ENCODE measurements at places on chromosomes 13 and 19.

- H3K27ac ChIP-seq: no peak overlapping the region
- no peak for DNase-seq
- H3K27me3 ChIP-seq: no peaks in the 10 kb centered on the region
- no peaks in the 10 kb centered on the region for H3K36me3 ChIP-seq
- H3K4me3 ChIP-seq: no peak overlapping the region
These were observed 61.6 kb upstream of the GPR12 start for GRCh38 chr13:26822146-26822545.

- no peaks in the 10 kb centered on the region for H3K36me3 ChIP-seq
- DNase-seq: peak; percentile 6
- H3K27ac ChIP-seq: no peak overlapping the region
- H3K4me1 ChIP-seq: no peaks in the 10 kb centered on the region
- no peaks in the 10 kb centered on the region for H3K27me3 ChIP-seq
These were observed 156.9 kb upstream of the TSHZ3 start for GRCh38 chr19:31506102-31506501.

GRCh38 chr13:41520660-41521630 is 63.6 kb downstream of the RGCC start:
- no peak overlapping the region for H3K4me3 ChIP-seq
- no peak overlapping the region for H3K27ac ChIP-seq
- H3K36me3 ChIP-seq: no peaks in the 10 kb centered on the region
- DNase-seq: no peak
- H3K4me1 ChIP-seq: no peaks in the 10 kb centered on the region

- no peak overlapping the region for H3K4me3 ChIP-seq
- no peaks in the 10 kb centered on the region for H3K36me3 ChIP-seq
- H3K27ac ChIP-seq: peak overlapping the region; percentile 95
- H3K4me1 ChIP-seq: peaks cover 18% of the 10 kb centered on the region
- no peaks in the 10 kb centered on the region for H3K27me3 ChIP-seq
These were observed 63.4 kb downstream of the EFNB2 start for GRCh38 chr13:106471957-106472543.

DNA sequence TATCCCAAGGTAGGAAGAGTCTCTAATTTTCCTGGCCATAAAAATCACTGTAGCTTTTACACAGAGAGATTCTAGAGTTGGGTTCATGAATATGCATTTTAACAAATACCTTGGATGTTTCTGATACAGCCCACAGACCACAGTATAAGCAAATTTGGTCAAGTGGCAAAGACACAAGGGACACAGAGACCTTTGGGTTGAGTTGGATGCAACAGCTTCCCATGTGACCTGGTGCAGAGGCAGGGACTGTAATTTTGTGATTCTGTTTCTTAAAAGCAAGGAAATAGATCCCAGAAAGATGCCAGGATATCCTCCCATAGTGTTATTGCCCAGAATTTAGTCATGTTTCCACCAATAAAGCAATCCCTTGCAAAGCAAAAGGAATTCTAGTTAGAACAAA is 27.0 kb downstream of the FPR3 start:
- H3K4me1 ChIP-seq: no peaks in the 10 kb centered on the region
- no peak for DNase-seq
- H3K27me3 ChIP-seq: no peaks in the 10 kb centered on the region
- H3K27ac ChIP-seq: no peak overlapping the region
- no peak overlapping the region for H3K4me3 ChIP-seq
- H3K36me3 ChIP-seq: no peaks in the 10 kb centered on the region

DNA sequence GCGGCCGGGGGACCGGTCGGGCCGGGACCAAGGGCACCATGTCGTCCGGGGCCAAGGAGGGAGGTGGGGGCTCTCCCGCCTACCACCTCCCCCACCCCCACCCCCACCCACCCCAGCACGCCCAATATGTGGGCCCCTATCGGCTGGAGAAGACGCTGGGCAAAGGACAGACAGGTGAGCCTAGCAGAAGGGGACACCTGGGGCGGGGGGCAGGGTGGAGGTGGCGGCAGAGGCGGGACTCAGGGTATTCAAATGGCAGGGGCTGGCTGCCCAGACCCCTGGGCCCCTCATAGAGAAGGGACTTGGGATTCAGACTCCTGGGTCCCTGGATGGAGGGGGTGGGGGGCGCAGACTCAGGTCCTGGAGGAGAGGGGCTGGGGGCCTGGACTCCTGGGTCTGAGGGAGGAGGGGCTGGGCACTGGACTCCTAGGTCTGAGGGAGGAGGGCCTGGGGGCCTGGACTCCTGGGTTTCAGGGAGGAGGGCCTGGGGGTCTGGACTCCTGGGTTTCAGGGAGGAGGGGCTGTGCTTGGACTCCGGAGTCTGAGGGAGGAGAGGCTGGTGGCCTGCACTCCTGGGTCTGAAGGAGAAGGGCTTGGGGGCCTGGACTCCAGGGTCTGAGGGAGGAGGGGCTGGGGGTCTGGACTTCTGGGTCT is 735 bp downstream of the BRSK1 start:
- H3K36me3 ChIP-seq: no peaks in the 10 kb centered on the region
- H3K27ac ChIP-seq: peak overlapping the region; percentile 44
- DNase-seq: no peak
- peak overlapping the region; percentile 43 for H3K4me3 ChIP-seq

DNA sequence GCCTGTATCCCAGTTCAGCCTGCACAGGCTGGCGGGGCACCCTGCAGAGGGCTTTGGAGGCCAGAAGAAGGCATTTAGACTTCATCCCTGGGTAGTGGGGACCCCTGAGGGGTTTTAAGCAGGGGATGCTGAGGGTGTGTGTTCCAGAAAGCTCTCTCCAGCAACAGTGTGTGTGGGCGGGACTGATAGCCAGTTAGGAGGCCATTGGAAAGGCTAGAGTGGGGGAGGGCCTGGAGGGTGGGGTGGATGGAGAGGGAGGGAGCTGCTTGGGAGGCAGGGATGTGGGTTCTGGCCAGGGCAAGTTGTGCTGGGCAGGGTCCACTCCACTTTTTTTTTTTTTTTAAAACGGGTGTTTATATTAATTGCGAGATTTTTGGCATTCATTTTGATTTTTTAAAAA is 28.3 kb downstream of the LYL1 start:
- H3K36me3 ChIP-seq: peaks cover 10% of the 10 kb centered on the region
- H3K4me1 ChIP-seq: no peaks in the 10 kb centered on the region
- H3K27ac ChIP-seq: no peak overlapping the region

GRCh38 chr19:1748873-1749341 is 4.4 kb upstream of the ONECUT3 start:
- no peaks in the 10 kb centered on the region for H3K36me3 ChIP-seq
- H3K4me3 ChIP-seq: no peak overlapping the region
- peaks cover 19% of the 10 kb centered on the region for H3K4me1 ChIP-seq
- H3K27me3 ChIP-seq: peaks cover 56% of the 10 kb centered on the region

- H3K4me1 ChIP-seq: no peaks in the 10 kb centered on the region
- no peak overlapping the region for H3K27ac ChIP-seq
These were observed 22.7 kb upstream of the MAB21L1 start for GRCh38 chr13:35499196-35499662.

GRCh38 chr19:12628040-12629022 is 17.6 kb downstream of the ZNF791 start:
- H3K4me3 ChIP-seq: no peak overlapping the region
- no peak overlapping the region for H3K27ac ChIP-seq
- peaks cover 73% of the 10 kb centered on the region for H3K36me3 ChIP-seq
- H3K27me3 ChIP-seq: no peaks in the 10 kb centered on the region

GRCh38 chr13:30464496-30465342 is 1.0 kb downstream of the HMGB1 start:
- peak overlapping the region; percentile 53 for H3K4me3 ChIP-seq
- H3K27me3 ChIP-seq: no peaks in the 10 kb centered on the region
- no peak for DNase-seq
- H3K4me1 ChIP-seq: peaks cover 21% of the 10 kb centered on the region

GRCh38 chr13:106523576-106523975 is 11.9 kb downstream of the EFNB2 start:
- no peaks in the 10 kb centered on the region for H3K27me3 ChIP-seq
- peaks cover 53% of the 10 kb centered on the region for H3K36me3 ChIP-seq
- no peak overlapping the region for H3K4me3 ChIP-seq

- H3K36me3 ChIP-seq: no peaks in the 10 kb centered on the region
- no peak overlapping the region for H3K4me3 ChIP-seq
- H3K4me1 ChIP-seq: no peaks in the 10 kb centered on the region
These were observed 11.1 kb downstream of the CYP4F3 start for GRCh38 chr19:15651791-15652190.

GRCh38 chr19:42291435-42291810 is 10.5 kb upstream of the PRR19 start:
- no peak overlapping the region for H3K4me3 ChIP-seq
- H3K27me3 ChIP-seq: no peaks in the 10 kb centered on the region
- DNase-seq: no peak
- H3K27ac ChIP-seq: no peak overlapping the region
- peaks cover 78% of the 10 kb centered on the region for H3K36me3 ChIP-seq

DNA sequence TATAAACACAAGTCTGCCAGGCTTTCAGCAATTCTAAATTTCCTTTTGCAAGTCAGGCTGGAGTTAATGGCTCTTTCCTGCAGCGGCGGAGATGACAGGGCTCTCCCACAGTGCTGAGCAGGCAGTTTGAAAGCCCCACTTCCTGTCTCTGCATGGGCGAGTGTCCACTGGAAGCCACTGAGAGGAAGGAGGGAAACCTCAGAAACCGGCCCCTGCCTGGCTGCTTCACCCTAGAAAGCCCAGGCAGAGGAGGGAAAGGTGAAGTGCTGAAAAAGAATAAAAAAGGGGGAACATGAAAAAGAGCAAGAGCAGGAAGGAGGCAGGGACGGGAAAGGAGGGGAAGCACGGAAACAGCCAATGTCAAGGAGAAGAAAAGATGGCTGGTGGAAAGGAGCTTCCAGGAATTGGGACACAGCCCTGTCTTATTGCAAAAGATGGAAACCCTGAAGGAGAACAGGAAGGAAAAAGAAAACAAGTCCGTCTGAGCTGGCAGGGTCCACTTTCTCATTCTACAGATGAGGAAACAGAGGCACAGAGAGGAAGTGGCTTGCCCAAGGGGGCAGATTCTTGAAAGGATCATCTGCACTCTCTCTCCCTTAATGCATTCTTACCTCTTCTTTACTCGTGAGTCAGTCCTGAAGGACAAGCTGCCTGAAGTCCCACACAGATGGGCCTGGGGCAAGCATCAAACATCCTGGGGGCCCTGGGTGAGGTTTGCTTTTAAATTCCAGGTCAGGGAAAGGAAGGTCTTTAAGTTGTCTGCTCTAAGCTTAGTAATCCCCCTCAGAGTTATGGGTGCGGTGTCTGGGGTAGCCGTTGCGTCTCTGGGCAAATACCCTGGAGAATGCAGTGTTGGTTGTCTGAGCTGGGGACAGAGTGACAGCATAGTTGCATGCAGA is 38.8 kb upstream of the ALOX5AP start:
- no peak for DNase-seq
- H3K36me3 ChIP-seq: no peaks in the 10 kb centered on the region
- peak overlapping the region; percentile 3 for H3K27ac ChIP-seq
- H3K4me3 ChIP-seq: no peak overlapping the region
- H3K27me3 ChIP-seq: no peaks in the 10 kb centered on the region

Data from RWPE2 (cell line).